ENCODE measurements at places on chromosomes 3 and 15.

DNA sequence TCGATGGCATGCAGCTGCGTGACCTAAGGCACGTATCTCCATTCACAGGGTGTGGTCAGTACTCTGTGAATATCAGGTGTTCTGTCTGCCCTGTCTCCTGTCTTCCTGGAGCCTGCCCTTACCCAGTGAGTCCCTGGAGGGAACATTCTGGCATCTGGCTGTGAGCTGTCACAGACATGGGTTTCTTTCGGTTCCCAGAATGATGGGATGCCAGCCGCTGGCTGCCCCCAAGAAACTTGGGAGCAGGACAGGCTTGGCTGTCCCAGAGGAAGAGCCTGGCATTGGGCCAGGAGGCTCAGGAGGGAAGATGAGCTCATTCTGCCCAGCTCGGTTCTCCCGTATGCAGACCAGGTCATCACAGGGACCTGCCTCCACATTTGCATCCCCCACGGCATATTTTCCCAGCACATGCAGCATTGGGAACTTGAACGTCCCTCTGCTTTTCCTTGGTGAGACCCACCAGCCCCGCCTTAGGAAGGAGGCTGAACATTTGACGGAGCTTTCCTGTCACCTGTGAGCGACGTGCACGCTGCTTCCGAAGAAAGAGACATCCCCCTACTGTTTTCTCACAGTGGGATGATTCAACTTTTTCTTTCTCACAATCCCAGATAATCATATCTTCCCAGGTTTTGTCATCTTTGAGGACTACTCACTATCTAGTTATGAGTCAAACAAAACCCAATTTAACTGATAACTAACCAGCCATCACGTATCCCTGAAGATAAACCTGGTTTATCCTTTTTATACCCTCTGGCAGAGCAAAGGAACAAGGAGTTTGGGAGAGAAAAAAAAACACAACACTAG, 22.0 kb upstream of the PGPEP1L start:
- DNase-seq: no peak

DNA sequence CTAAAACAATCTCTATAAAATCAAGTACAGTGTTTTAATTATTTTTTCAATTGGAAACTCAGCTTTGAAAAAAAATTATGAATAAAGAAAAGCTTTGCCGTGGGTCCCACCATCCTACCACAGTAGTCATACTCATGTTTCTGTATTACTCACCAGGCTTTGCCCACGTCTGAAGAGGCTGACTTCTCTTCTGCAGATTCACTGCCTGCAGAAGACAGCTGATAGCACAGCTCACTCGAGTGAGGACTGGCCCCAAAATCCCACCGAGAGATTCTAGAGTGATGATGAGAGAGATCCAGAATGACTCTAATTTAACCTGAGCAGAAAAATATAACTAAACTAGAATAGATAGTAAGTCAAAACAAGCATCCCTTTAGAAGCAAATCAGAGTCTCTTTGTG, 11.9 kb downstream of the C2CD4B start:
- DNase-seq: no peak

DNA sequence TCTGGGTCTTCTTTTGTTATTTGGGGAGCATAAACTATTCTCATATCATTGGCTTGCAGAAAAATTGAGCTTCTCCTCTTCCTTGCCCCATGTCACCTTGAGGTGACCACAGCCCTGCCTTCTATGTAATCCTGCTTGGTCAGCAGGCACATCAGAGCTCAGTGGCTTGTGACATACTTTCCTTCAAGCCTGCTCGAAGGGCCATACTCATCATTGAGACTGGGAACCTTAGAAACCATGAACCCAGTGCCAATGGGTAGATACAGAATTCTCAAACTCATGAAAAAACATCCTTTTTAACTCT, 3.7 kb upstream of the CCR2 start:
- DNase-seq: no peak

DNA sequence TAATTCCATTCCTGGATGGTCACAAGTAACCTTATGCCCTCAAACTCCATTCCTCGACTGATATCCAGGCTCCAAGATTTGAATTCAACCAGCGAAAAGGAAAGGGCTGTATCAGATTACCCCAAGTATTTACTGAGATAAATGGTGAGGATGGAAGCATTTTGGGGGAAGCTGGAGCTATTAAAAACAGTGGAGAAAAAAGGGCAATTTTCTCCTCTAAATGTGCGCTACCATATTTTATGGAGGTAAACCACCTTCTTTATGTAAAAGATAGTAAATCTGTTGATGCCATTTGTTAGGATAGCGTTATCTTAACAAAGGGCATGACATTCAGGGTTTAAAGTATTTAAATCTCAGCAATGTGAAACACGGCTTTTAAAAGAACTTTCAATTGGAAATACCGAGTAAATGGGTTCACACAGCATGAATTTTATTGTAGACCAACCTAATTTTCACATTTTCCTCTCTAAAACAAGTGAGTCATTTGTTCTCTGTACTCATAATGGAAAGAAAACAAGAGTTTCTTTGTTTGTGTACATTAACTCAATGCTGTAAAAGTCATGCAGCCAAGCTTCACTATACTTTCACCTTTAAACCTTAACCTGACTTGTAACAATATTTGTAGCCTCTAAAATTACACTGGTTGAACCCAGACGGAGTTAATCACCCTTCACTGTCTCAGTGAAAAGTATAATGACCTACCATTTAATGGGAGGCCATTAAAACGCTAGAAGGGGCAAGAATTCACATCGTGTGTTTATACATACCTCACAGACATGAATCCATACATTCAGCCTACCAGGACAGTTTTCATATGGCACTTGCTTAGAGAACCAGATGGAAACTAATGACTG, 773.4 kb downstream of the ROBO1 start:
- DNase-seq: no peak

- DNase-seq: no peak
Measured at GRCh38 chr3:174337227-174337626, 521.9 kb upstream of the NAALADL2 start.

GRCh38 chr15:66617137-66618090, 51.6 kb upstream of the LCTL start:
- no peak for DNase-seq

DNA sequence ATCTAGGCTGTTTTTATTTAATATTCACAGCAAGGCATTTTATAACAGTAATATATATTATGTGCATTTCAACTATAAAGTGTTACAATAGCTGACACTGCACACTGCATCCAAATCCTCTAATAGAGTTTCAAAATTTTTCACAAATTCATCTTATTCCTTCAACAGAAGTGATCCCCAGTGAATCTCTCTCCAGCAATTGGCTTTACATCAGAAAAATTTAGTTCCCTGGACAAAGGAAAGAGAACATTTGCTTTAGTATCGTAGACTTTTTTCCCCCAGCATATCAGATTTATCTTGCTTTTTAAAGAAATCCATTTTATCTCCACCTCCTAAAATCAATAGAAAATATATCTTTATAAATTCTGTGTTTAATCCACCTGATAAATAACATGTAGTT, 868.6 kb downstream of the TBL1XR1 start:
- DNase-seq: no peak

DNA sequence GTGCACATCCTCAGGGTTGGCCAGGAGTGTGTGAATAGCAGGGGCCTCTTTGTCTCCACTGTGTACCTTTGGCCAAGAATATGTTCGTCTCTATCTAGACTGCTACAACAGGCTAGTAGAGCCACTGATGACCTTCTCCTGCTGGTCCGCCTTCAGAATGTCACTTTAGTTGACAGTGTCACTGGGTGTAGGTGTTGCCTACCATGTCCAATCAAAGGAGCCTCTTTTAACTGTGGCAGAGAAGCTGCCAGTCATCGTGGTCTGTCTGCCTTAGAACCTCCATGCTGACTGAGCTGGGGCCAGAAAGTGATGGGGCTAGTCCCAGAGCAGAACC, 40.1 kb downstream of the OXSR1 start:
- no peak for DNase-seq

Data from stimulated activated CD8-positive, alpha-beta memory T cell treated with anti-CD3 and anti-CD28 coated beads, Interleukin-4, amount 100 ng/mL, for 4 hours (primary cell).